ENCODE measurements at places on chromosomes 7 and 10.

- DNase-seq: no peak
Measured at GRCh38 chr7:128076796-128077271, 45.6 kb upstream of the LRRC4 start.

- DNase-seq: peak; percentile 24
Measured at GRCh38 chr10:77873536-77874380, 52.8 kb downstream of the DLG5 start.

GRCh38 chr7:64736575-64736974 is 57.7 kb upstream of the ZNF138 start:
- no peak for DNase-seq

DNA sequence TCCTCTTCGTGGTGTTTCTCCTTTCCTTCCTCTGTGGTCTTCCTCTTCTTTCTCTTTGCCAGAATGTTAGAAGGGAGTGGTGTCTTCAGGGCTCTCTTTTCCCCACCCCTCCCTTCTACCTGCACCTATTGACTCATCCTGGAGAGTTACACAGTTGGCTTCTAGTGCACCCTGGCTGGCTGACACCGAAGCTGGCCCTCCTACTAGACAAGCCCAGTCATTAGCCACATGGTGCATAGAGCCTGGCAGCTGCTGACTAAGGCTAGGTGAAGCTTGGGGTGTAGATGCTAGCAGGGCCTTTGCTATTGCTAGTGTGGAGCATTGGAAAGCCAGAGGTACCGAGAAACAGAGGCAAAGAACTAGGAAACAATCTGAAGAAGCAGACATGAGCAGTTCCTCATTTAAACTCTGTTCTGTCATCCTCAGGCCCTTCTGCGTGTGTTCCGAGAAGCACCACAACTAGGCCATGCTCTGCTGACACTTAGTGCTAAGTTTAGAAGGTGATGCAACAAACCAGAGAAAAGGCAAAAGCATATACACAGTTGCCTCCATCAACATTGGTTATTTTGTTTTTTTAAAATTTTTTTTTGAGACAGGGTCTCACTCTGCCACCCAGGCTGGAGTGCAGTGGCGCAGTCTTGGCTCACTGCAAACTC is 213.9 kb downstream of the BAMBI start:
- DNase-seq: no peak

DNA sequence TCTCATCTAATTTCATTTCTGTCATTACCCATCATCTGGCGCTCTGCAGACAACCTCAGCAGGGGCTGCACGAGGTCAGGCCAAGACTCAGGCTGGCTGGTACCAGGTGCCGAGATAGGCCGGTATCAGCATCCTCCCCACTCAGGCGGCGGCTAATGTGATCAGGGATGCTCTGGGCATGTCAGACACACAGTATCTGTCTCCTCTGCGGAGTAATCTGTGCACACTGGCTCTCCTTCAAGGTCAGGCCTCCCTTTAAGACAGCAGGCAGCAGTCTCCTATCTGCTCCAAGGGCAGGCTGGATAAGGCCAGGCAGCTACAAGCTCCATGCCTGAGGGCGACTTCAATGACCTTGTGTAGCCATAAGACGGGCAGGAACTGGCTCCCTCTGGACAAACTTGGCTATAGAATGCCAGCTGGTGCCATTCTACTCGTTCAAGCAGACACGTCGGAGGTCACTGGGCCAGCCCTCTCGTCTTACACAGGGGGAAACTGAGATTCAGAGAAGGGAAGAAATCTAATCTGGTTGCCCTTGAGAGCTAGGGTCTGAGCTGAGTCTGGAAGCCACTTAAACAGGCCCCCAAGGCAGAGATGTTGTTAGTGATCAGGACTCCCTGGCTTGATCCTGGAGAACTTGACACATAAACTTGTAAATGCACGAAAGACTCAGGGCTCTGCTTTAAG is 59.3 kb downstream of the ARHGAP22 start:
- no peak for DNase-seq

DNA sequence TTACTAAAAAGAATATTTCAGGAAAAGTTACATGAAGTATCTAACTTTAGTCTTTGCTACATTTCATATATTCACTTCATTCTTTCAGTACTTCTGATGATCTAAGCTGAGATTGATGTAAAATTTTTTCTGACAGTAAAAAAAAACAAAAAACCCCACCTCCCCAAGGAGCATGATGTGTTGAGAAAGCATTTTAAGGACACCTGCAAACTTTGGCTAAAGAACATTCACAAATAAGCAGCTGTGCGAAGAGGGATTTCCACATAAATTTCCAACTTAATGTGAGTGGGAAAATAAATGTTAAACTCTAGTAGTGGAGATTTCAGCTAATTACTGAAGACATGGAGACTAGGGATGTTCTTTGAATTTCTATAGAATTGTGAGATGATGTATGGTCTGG is 35.5 kb downstream of the DLD start:
- DNase-seq: no peak

GRCh38 chr10:87694011-87694794 is 34.5 kb downstream of the PAPSS2 start:
- DNase-seq: no peak

- no peak for DNase-seq
Measured at GRCh38 chr10:59096631-59097030, 79.8 kb upstream of the PHYHIPL start.

DNA sequence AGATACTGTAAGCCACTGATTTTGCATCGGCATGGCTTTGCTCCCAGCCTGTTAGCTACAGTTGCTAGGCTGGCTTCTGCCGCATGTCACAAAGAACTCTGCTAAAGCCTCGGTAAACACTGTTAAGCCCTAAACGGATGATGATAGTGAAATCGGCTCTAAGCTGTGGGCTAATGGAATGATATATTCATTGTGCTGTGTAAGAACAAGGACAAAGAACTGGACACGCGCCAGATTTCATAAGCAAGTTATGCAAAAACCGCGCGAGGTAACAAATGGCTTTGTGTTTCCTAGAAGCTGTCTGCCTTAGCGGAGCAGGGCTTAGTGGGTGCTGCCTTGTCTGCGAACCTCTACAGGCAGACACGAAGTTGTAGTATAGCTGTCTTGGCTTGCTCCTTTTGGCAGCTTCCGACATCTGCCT is 331.3 kb upstream of the COBL start:
- no peak for DNase-seq

DNA sequence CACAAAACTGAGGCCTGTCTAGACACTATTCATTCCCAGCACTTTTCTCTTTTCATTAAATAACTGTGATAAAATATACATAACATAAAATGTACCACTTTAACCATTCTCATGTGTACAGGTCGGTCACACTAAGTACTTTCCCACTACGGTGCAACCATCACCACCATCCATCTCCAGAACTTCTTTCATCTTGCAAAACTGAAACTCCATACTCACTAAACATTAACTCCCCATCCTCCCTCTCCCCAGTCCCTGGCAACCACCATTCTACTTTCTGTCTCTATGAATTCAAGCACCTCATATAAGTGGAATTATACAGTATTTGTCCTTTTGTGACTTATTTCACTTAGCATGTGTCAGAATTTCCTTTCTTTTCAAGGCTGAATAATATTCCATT is 53.0 kb downstream of the ARHGAP12 start:
- no peak for DNase-seq

DNA sequence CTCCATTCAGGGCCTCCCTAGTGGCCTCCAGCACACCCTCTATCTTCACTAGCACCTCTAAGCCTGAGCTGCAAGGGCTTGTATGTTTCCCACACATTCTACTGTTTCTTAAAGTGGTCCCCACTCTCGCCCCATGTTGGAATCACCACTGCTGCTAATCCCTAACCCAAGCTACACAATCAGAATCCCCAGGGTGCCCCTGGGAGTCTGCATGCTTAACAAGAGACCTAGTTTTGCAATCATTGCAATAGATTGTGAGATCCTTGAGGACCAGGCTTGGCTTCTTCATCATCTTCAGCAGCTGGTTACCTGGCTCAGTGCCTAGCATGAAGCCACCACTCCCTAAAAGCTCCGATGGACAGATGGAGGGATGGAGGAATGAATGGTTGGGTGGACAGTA is 113.9 kb downstream of the MYOF start:
- DNase-seq: no peak

- no peak for DNase-seq
Measured at GRCh38 chr7:19561121-19561805, 147.6 kb downstream of the POLR1F start.

DNA sequence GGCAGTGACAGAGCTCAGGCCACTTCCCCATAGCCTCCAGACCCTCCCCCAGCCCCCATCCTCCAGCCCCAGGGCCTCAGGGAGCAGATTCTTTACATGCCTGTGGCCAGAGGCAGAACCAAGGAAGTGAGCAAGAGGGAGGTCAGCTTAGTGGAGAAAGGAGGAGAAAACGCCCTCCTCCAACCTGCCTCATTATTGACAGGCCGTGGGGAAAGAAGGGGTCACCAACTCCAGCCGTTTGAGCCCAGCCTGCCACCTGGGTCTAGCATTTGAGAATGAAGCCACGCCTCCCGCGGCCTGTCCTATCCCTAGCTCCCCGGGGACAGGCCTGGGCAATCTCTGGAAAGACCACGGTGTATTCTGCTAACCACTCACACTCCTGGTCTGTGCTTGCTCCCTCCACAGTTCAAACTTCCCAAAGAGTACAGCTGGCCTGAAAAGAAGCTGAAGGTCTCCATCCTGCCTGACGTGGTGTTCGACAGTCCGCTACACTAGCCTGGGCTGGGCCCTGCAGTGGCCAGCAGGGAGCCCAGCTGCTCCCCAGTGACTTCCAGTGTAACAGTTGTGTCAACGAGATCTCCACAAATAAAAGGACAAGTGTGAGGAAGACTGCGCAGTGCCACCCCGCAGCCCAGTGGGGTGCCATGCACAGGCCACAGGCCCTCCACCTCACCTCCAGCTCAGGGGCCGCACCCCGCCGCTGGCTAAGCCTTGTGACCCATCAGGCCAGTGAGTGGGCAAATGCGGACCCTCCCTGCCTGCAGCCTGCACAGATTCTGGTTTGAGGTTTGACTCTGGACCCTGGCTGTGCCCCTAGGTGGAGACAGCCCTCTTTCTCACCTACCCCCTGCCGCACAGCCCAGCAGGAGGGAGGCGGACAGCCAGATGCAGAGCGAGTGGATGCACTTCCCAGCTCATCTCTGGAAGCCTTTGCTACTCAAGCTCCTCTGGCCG is 14.3 kb upstream of the TRIM8 start:
- no peak for DNase-seq
